ENCODE measurements at places on chromosomes 6 and 20.

- peak; percentile 71 for DNase-seq
Measured at GRCh38 chr6:26520237-26520849, 17.8 kb upstream of the HMGN4 start.

- peak; percentile 57 for DNase-seq
Measured at GRCh38 chr6:53956068-53956711, 155.1 kb upstream of the MLIP start.

- no peak for DNase-seq
Measured at GRCh38 chr20:19384940-19385339, 172.5 kb downstream of the SLC24A3 start.

DNA sequence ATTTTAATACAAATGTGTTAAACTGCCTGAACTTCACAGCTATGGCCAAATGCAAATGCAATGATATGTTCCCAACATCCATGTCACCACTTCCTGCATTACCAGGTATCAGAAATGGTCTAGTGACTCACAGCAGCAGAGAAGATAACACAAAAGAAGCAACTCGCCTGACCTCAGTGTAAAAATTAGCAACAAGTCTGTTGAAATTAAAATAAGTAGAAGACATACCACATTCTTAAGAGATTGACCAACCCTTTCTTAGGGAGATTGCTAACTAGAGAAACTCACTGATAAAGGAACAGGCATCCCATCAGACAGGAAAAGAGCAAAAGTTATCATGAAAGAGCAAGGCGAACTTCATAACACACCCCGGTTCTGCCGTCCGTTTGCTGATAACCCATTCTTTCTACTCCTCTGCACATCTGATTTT lies 45.1 kb downstream of the RNASET2 start:
- DNase-seq: no peak

DNA sequence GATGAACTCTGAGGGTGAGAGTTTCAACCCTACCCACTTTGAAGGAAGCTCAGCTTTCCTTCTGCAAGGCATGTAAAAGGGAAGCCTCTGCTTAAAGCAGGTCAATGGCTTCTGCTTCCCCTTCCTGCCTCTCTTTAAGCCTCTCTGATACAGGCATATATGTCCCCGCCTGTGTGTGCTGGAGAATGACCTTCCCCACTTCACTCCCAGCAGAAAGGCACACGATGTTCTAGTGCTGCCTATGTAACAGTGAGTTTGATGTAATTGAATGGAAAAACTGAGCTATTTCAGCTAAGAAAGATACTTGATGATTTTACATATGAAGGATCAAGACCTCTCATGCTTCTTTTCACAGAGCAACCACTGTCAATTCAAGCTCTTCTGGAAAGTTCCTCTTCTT lies 632.2 kb downstream of the HACE1 start:
- no peak for DNase-seq

DNA sequence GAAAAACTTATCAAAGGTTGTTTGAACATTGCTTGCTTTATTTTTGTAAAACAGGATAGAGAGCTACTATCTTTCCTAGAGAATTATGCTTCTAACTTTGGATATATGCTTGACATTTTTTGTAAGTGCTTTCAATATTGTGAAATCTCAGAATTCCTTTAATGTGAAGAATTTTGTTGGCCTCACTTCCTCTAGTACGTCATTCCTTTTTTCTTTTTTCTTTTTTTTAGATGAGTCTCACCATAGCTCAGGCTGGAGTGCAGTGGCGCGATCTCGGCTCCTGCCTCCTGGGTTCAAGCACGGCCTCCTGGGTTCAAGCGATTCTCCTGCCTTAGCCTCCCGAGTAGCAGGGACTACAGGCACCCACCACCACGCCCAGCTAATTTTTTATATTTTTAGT lies 668.1 kb downstream of the RFPL4B start:
- no peak for DNase-seq

DNA sequence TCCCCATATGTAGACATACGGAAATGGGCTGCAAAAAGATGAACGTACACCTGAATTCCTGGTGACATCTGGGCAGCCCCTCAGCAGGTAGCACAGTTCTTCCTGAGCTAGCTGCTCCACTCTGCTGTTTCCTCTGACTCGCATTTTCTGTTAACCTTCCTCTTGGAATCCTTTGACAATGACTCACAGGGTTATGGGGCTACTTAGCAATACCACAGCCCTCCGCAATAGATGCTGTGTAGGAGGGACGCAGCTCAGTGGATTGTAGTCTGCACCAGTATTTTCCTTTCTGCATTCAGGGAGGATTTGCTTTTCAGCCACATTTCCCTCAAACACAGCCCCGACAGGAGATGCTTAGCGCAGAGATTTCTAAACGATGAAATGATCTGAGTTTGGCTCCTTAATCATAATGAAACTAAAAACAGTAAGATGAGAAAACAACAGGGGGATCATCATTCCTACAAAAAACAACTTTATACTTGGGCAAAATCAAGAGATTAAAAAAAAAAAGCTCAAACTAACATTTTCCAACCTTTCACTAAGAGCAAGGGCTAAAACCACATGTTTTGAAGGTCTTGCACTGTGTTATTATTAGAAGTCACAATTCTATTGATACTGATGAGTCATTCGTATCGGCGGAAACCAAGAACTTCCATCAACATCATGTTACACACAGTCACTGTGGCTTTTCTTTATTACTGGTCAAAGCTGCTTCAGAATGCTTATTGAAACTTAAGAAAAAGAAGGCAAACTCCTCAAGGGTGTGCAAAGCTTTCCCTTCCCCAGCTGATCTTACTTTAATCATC lies 12.2 kb downstream of the BACH2 start:
- peak; percentile 76 for DNase-seq

DNA sequence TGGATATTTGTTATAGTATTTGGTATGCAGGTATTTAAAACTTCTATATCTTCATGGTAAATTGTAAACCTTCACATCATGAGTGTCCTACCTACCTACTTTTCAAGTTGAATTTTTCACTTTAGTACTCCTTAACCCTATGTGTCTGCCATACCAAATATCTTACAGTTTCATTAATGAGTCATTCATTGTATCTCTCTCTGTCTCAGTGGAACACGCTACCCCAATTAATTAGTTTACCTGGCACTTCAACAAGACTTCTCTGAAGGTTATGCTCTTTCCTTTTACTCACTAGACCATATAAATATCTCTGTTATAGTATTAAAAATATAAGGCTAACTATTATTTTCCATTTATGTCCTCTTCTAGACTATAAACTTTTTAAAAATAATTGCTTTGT lies 123.9 kb upstream of the GJE1 start:
- DNase-seq: no peak

- no peak for DNase-seq
Measured at GRCh38 chr6:1855890-1856289, 246.2 kb downstream of the FOXC1 start.

- DNase-seq: no peak
Measured at GRCh38 chr20:24745617-24746350, 203.3 kb upstream of the CST7 start.

- no peak for DNase-seq
Measured at GRCh38 chr6:64459411-64459944, 823.9 kb downstream of the PHF3 start.

DNA sequence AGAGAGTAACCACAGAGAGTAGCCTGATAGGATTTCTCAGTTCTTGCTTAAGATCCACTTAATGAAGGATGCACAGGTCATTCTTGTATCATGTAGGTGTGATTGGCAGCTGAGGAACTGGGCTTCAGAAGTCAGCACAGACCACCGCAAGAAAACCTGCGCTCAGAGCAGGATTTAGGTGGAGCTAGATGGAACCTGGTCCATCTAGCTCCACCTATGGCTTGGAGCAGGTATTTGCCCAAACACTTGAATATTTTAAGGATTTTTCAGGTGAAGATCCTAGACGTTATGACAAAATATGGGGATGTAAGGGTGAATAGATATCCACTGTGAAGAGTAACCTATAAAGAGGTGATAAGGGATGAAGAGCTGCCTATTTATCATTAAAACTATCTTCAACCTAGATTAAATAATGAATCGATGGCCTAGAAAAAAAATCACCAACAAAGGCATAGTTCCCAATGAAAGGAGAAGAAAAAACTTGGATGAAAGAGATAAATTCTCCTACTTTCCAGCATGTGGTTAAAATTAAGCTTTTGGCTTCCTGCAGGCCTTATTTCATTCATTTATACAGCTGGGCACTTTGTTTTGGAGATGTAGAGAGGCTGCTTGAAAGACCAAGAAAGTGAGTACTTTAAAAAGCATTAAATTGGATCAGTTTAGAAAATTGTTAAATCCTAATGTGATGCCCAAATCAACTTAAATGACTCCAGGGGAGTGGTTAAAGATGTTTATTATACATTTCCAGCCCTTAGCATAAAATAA lies 778.4 kb upstream of the GJE1 start:
- no peak for DNase-seq

GRCh38 chr6:149233056-149233715 lies 84.3 kb upstream of the TAB2 start:
- peak; percentile 71 for DNase-seq

DNA sequence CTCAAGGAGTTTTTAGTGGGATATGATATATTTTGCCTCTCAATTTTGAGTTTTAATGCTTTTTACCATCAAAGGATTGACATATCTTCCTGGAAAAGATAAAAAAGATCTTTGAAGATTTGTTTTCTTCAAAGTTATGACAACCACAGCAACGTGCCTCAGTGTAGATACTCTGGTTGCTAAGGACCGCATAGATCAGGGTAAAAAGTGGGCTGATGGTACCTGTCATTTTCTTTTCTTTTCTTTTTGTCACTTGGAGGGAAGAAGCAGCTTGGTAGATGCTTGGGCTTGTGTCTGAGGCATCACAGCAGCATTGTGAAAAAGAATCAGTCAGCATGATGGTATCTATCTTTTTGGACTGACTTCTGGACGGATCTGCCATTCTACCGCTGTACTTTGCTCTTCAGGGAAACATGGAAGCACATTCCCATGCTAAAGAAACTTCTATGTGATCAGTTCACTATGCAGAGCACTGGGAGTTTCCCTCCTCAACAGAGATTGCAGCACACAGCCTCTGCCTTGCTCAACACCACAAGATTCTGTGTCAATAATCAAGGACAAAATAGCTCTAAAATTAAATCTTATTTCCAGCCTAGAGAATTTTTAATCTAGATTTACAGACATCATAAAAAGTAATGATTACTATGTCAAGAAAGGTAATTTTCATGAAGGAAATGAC lies 54.8 kb upstream of the SGK1 start:
- no peak for DNase-seq

GRCh38 chr6:37103169-37104039 lies 66.5 kb upstream of the PIM1 start:
- DNase-seq: no peak

DNA sequence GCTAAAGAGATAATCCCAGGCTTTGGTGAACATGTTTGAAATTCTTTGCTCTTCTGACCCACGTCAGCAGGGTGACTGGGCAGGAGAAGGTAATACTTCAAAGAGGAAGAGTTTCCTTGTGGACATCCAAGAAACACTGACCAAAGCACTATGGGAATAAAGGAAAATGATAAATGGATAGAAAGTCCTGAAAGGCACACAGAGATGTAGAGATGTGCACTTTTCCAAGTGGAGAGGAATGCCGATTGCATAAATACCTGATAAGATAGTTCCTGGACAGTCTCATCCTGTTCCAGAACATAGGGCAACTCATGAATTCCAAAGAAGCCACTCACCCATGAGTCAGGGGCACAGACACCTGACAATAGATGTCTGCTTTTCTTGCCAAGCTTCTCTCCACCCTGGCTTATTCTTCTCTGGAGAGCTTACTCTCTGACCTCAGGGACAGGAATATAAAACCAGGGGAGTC lies 191.3 kb upstream of the FOXA2 start:
- DNase-seq: no peak

DNA sequence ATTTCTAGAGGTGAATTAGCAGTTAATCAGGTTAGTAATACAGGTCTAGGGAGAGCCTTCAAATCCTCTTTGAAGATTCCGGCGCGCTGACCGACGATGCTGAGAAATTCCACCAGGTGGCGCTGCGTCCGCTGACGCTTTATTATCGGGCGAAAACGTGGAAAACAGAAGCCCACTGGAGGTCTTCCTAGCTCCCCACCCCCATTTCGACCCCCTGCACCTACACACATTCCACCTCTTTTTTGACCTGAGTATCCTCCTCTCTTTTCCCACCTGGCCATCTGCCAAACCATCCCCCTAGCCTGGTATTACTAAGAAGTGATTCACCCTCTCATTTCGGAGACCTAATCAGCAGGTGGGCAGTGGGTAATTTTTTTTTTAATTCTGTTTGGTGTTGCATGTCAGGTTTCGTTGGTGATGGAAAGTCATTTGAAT lies 65.4 kb upstream of the RIN2 start:
- DNase-seq: peak; percentile 71

DNA sequence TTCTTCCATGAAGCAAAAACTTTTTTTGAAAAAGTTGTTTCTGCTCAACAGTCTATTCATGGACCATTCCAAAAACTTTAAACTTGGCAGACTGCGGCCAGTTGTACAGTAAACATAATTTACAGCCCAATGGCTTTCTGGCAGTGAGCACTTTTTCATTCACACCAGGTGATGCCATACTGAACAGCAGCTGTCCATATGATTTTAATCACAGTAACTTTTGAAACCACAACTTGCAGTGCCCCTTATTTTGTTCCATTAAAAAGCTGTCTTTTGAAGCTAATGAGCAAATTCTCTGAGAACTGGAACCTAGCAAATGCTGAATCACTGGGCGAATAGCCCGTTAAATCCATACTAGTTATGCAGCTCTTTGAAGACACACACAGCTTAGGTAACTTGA lies 576.6 kb downstream of the PTPRT start:
- no peak for DNase-seq

DNA sequence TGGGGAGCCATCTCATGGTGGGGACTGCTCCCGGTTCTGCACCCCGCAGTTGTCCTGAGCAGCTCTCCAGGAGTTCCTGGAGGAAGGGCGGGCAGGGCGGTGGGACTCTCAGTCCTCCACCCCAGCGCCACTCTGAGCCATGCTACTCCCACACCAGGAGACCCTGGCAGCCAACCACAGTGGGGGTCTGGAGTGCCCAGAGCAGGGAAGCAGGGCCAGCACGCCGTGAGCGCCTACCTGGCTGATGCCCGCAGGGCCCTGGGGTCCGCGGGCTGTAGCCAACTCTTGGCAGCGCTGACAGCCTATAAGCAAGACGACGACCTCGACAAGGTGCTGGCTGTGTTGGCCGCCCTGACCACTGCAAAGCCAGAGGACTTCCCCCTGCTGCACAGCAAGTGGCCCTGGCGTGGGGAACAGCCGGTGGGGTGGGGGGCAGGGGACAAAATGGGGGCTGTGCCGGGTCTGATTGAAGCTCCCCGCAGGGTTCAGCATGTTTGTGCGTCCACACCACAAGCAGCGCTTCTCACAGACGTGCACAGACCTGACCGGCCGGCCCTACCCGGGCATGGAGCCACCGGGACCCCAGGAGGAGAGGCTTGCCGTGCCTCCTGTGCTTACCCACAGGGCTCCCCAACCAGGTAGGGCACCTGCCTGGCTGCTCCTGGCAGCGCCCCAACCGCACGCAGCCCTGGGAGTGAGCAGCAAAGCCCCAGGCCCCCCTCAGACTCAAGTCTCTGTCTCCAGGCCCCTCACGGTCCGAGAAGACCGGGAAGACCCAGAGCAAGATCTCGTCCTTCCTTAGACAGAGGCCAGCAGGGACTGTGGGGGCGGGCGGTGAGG lies 1.6 kb upstream of the TNFRSF6B start:
- no peak for DNase-seq
